H4 (cell line): ENCODE measurements at places on chromosomes 1 and 21. TPM values are rescaled to one million over a fixed set of nuclear protein-coding genes. Genes with fewer than 3 reads are reported as not detected.

HAPLN2 gene
- not detected in 2 replicates for total RNA-seq

RAB7B gene
- total RNA-seq = 1.9 and 3.8 TPM in 2 replicates

GBP3 gene
- total RNA-seq = 2.1 and 2.4 TPM in 2 replicates

PADI4 gene
- 0.27 TPM in 2 replicates for total RNA-seq

TFF2 gene
- total RNA-seq = not detected in 2 replicates

NPR1 gene
- not detected in 2 replicates for total RNA-seq

IGSF9 gene
- 0.47 and 0.52 TPM in 2 replicates for total RNA-seq

RGS13 gene
- not detected in 2 replicates for total RNA-seq

CBR3 gene
- 33.0 and 33.6 TPM in 2 replicates for total RNA-seq

C1orf56 gene
- 0.86 and 2.7 TPM in 2 replicates for total RNA-seq

MEX3A gene
- total RNA-seq = 2.8 and 4.5 TPM in 2 replicates

CGN gene
- total RNA-seq = 0.31 and 1.8 TPM in 2 replicates

RHBG gene
- 0.06 TPM in 1 of 2 replicates, not detected in the other for total RNA-seq

COL18A1 gene
- 8.4 and 15.1 TPM in 2 replicates for total RNA-seq

PLEKHG5 gene
- total RNA-seq = 1.3 and 1.6 TPM in 2 replicates

TTC34 gene
- 0.10 and 0.12 TPM in 2 replicates for total RNA-seq

COL9A2 gene
- 0.85 and 1.6 TPM in 2 replicates for total RNA-seq

USP25 gene
- 19.0 and 19.1 TPM in 2 replicates for total RNA-seq

KRTAP19-4 gene
- total RNA-seq = not detected in 2 replicates

TTC22 gene
- total RNA-seq = not detected in 2 replicates

ACAP3 gene
- total RNA-seq = 10.6 and 16.6 TPM in 2 replicates

LRRC38 gene
- not detected in 2 replicates for total RNA-seq

LCE1A gene
- total RNA-seq = not detected in 2 replicates

FCGR3A gene
- not detected in 2 replicates for total RNA-seq

ILF2 gene
- 345 and 420 TPM in 2 replicates for total RNA-seq

MSH4 gene
- not detected in 2 replicates for total RNA-seq

DMRTA2 gene
- 1.5 and 3.8 TPM in 2 replicates for total RNA-seq

STXBP3 gene
- 30.9 and 38.1 TPM in 2 replicates for total RNA-seq

TMEM125 gene
- total RNA-seq = not detected in 2 replicates

LRRC7 gene
- total RNA-seq = 0.10 TPM in 1 of 2 replicates, not detected in the other

MAP1LC3C gene
- total RNA-seq = 0.08 TPM in 1 of 2 replicates, not detected in the other

DISP3 gene
- 0.27 and 0.31 TPM in 2 replicates for total RNA-seq

SYTL1 gene
- 0.99 and 1.0 TPM in 2 replicates for total RNA-seq

SRGAP2 gene
- 28.5 and 31.0 TPM in 2 replicates for total RNA-seq

RNF186 gene
- not detected in 2 replicates for total RNA-seq

MIXL1 gene
- not detected in 2 replicates for total RNA-seq
